ENCODE measurements at places on chromosomes 2 and 18.

- DNase-seq, result no peak
Observed at GRCh38 chr2:89850481-89850880, 1159.0 kb downstream of the RPIA start.

- no peak for DNase-seq
Observed at GRCh38 chr2:104521247-104521646, 332.7 kb upstream of the POU3F3 start.

GRCh38 chr2:139864821-139865302 is 1084.7 kb upstream of the NXPH2 start:
- no peak for DNase-seq

GRCh38 chr2:237411092-237411601 is 2.8 kb downstream of the COL6A3 start:
- DNase-seq, result no peak

DNA sequence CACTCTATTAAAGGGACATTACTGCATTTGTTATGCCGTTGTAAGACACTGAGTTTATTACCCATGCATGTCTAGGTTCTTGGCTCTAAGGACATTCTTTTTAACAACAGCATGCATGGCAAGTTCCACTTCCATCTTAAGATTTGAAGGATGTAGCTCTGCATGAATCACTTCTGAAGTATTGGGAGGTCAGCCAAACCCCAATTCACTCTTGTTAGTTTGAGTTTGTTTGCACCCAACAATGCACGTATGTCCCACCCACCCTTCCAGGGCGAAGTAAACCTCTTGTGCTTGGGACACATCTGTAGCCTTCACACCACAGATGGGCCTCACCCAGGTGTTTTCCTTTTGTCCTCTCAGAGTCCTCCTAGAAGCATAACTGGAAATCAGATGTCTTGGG is 5.6 kb upstream of the LAMA3 start:
- DNase-seq, result no peak

DNA sequence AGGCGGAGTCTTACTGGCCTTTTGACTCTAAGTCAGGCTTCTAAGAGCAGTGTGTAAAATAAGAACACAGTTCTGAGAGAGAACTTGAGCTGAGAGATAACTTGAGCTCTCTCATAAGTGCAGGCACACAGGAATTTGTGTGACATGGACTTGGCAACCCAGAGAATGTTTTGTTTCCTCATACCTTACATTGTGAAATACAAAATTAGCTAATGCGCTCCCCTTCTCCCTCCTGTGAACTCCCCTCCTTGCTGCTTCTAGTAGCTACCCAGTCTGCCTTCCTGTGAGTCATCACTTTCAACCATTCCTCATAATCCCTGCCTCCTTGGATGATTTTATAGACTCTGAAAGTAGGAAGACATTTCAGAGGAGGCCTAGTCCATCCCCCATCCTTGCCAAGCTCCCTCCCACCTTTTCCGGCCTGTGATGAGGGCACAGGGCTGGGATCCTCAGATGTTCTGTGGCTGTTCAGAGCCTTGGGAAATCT is 22.6 kb downstream of the FER1L5 start:
- DNase-seq, result no peak

GRCh38 chr2:42386682-42387081 is 25.7 kb upstream of the COX7A2L start:
- DNase-seq, result no peak

GRCh38 chr2:222307143-222307756 is 8.5 kb upstream of the PAX3 start:
- DNase-seq, result no peak

DNA sequence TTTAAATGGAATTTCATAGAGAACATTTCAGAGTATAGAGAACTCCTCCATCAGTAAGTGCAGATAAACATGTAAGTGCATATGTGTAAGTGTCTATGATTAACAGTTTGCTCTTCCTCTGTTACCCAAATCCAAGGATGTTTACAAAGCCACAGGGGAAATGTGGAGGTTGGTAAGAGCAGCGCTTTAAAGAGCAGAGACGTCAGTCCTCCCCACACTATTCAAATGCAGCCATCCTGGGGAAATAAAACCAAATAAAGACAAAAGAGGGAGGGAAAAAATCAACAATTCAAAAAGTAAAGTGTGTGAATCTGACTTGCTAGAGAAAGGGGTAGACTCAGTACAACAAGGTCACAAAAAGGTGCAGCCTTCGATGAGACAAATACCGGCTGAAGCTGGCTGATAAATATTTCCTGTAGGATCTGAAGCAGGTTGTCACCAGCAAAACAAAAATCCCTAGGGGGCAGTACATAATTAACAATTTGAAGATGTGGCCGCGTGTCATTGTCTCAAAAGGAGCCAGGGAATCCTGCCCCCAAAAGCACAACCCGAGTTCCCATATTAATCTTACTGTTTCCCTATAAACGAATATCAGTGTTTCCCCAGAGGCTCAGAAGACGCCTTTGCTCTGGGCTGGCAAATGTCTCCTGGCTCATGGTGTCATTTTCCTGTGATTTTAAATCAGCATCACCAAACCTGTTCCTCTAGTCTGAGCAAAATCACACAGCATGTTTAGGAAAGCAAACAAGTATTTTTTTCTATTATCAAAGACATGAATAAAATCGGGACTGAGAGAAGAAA is 216.5 kb downstream of the CDCA7 start:
- no peak for DNase-seq

DNA sequence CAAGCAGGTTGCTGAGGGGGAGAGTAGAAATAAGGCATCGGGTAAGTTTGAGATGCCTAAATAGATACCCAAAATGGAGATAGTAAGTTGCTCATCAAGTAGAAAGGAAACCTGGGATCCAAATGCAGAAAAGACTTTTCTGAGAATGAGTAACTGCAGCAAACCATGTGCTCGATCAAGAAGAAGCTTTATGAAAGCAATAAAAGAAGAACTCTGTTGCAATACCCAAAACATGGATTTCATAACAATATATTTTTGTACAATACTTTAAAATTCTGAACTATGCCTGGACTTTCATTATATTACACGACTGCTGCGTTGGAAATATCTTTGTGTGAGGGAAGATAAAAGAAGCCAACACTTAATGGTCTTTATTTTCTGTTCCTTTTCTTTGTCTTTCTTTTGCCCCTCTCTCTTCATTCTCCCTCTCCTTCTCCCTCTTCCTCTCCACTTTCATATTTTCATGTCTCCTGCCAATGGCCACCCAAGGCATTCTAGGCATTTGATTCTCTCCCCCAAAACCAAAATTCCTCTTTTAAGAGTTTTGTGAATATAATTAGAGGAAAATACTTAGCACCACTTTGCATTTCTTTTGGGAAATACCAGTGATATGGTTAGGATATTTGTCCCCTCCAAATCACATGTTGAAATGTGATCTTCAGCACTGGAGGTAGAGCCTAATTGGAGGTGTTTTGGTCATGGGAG is 257.6 kb downstream of the MREG start:
- no peak for DNase-seq

GRCh38 chr18:69158944-69159343 is 241.7 kb upstream of the DOK6 start:
- no peak for DNase-seq

DNA sequence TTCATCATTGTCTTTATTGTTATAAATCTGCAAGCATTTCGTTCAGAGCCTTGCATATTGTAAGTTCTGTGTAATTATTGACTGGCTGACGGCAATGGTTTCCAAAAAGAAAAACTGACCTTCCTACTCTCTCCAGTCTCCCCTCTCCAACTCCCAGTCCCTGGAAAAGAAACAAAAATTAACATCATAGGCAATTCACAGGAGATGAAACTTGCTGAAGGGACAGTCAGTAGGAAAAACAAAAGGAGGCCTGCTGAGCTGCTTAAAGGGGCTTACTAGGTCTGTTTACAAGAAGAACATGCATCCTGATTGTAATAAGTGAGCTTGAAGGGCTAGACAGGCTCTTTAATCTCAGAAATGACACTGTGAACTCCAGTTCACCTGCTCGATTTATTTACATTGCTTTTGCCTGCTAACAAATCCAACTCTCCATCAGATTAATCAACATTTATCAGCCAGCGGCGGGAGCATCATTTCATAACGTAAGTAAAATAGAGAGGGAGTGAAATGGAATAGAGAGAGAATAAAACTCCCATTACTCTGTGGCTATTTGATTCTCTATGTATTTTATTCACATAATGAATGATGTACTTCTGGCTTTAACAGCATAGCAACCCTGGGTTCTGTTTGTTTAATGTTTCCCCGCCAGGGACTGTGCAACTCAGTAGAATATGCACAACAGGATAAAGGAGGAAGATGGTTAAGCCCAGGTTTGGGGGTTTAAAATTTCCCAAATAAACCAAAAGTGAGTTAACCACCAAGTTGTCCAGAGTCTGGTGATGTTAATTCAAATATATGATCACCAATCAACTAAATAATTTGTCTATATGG is 256.7 kb upstream of the SETBP1 start:
- no peak for DNase-seq

- DNase-seq, result no peak
Observed at GRCh38 chr2:1726558-1726957, 17.8 kb downstream of the PXDN start.

DNA sequence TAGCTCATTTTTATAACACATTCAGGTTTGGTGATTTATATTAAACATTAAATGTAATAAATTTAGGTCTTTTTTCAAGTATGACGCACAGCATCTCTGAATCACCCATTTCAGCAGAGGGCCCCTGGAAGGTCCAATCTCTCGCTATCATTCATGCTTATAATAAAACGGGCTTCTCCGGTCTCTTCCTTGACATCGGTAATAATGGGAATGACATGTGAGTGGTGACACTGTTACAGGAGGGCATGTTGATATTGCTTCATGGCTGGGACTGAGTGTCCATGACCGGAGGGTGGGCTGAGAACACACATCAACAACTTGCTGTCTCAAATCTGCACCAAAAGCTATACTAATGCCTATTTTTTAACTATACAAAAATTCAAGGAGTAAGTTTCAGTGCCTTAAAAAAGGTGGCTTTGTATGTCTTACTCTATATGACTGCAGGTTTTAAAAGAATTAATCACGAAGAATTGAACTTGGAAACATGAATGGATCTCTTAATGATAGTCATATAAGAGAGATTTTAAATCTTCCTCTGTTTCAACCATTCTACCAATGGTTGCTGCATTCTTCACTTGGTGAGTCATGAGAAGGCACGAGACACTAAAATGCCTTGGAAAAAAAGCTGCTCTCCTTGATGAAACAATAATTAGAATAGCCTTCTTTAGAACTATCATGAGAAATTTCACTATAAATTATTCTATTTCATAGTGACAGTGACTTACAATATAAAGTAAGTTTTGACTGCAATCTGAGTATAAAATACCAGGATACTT is 101.9 kb upstream of the NRP2 start:
- no peak for DNase-seq

DNA sequence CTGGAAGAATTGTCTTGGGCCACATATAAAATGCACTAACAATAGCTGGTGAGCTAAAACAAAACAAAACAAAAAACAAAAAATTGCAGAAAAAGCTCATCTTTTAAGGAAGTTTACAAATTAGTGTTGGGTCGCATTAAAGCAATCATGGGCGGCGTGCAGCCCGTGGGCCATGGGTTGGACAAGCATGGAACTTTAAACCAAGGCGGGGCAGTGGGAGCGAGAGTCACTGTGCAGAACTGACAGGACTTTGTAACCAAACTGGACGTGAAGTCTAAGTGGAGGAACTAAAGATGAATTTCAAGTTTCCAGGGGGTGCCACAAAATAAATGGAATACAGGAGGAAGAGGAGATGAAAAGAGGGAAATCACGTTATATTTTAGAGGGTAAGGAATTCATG is 80.7 kb downstream of the PSMG2 start:
- DNase-seq, result no peak

DNA sequence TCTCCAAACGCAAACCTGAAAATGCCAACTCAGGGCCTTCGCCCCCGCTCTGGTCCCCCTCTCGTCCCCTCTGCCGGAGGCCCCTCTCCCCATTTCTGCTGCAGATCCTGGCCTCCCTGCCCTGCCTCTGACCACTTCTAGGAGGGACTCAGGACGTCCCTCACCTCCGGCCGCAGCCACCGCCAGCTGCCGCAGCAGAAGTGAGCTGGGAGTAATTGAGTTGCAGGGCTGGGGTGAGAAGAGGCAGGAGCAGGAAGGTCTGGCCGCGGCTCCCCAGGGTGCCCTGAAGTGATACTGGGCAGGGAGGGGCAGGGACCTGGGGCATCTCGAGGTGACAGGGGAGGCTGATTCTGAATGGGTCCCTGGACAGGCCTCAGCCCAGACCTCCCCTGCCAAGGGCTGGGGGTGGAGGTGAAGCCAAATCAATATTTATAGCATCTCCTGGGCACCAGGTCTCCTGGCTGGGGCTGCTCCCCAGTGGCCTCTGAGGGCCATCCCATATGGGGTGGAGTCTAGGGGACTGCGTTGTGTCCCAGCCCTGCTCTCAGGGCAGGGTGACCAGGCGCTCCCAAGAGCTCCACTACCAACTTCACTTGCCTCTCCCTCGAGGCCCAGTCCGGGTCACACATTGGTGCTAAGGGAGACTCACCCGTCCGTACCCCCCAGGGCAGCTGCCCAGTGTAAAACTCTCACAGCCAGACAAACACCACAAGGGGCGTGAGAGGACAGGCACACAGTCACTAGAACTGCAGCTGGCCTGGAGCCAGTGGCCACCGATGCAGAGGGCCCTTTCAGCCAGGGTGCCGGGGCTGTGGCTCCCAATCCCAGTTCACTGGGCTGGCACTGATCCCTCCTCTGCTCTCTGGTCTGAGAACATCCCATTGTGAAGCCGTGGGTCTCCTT is 33.0 kb downstream of the KCNIP3 start:
- no peak for DNase-seq

All from activated T-helper 9 cell treated with anti-CD3 and anti-CD28 coated beads, Interleukin-2, amount 50 U/mL, for 16 hours (primary cell).